Kidney (tissue), 22 donors: ENCODE measurements at places on chromosomes 3 and 15. TPM values are rescaled to one million over a fixed set of nuclear protein-coding genes. Genes with fewer than 3 reads are reported as not detected.

Gene CDC25A
- total RNA-seq: 0.88 TPM

Gene RBPMS2
- total RNA-seq: 8.2 TPM

Gene PTX3
- 2.7 TPM for total RNA-seq

Gene MRAS
- 106 TPM for total RNA-seq

GRCh38 chr3:45054196-45054857, 28.2 kb downstream of the CLEC3B start:
- no peak overlapping the region for H3K4me3 ChIP-seq
- H3K36me3 ChIP-seq: no peaks in the 10 kb centered on the region
- DNase-seq: no peak
- no peaks in the 10 kb centered on the region for H3K27me3 ChIP-seq
- H3K4me1 ChIP-seq: no peaks in the 10 kb centered on the region
- no peak overlapping the region for H3K27ac ChIP-seq

DNA sequence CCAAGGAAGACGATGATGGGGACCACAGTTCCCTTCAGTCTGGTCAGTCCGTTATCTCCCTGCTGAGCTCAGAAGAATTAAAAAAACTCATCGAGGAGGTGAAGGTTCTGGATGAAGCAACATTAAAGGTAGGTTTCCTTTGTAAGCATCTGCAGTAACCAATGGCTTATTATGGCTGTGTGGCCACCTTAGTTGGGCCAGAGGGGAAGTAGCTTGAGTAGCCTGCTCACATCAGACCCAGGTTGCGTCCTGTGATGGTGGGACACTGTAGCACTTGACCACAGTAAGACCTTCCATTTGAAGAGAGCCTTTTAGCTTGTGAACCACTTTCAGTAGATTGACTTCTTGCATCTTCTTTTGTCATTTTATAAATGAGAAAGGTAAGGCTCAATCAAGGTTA, 22.6 kb downstream of the STARD5 start:
- no peaks in the 10 kb centered on the region for H3K27me3 ChIP-seq
- DNase-seq: no peak
- no peaks in the 10 kb centered on the region for H3K4me1 ChIP-seq
- H3K4me3 ChIP-seq: no peak overlapping the region

DNA sequence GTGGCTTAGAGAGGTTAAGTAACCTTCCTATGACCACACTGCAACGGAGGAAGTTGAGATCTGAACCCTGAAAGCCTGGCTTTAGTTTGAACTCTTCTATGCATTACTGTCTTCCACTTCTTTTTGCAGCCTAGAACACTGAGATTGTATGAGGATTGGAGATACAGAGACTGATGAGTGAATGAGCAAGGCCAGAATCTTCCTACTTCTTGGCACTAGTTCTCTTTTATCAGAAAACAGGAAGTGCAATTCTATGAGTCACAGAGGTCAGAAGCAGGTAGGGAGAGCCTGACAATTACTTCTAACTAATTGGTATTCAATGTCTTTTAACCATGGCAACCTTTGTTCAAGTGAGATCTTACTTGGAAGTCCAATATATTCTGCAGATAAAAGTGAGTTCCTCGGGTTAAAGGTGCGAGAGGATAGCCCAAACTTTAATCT, 219.0 kb downstream of the SHQ1 start:
- H3K4me3 ChIP-seq: no peak overlapping the region
- no peak overlapping the region for H3K27ac ChIP-seq
- no peaks in the 10 kb centered on the region for H3K4me1 ChIP-seq
- H3K36me3 ChIP-seq: no peaks in the 10 kb centered on the region
- no peak for DNase-seq

GRCh38 chr15:93029836-93030429, 59.1 kb downstream of the RGMA start:
- no peak overlapping the region for H3K27ac ChIP-seq
- no peaks in the 10 kb centered on the region for H3K27me3 ChIP-seq
- H3K4me3 ChIP-seq: no peak overlapping the region

- H3K4me1 ChIP-seq: no peaks in the 10 kb centered on the region
- no peak overlapping the region for H3K27ac ChIP-seq
- DNase-seq: no peak
- H3K4me3 ChIP-seq: no peak overlapping the region
- no peaks in the 10 kb centered on the region for H3K27me3 ChIP-seq
- no peaks in the 10 kb centered on the region for H3K36me3 ChIP-seq
These were observed 29.3 kb upstream of the ABHD2 start for GRCh38 chr15:89058876-89059405.

DNA sequence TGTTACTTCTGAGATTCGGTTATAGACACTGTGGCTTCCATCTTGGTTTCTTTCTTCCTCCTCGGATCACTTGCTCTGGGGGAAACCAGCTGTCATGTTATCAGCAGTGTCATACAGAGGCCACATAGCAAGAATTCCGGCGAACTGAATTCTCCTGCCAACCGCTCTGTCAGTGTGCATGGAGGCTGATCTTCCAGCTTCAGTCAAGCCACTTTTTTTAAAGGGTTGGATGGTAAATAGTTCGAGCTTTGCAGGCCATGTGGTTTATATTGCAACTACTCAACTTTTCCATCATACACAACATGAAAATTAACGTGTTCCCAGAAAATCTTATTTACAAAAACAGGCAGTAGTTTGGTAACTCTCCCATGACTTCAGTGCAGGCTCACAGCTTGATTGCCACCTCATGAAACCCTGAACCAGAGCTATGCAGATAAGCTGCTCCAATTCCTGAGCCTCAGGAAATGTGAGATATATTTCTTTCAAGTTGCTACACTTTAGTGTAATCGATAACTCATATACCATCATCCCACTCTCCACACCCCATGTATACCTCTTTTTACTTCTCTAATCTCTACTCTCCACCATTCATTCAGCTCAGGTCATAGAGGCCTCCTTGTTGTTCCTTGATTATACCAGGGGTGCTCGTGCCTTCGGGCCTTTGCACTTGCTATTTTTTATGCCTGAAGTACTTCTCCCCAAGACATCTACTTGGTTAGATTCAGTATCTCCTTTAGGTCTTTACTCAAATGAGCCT, 7.2 kb downstream of the RPL22L1 start:
- peak; percentile 43 for DNase-seq
- H3K4me3 ChIP-seq: no peak overlapping the region
- no peaks in the 10 kb centered on the region for H3K4me1 ChIP-seq
- H3K27me3 ChIP-seq: no peaks in the 10 kb centered on the region
- H3K36me3 ChIP-seq: peaks cover 11% of the 10 kb centered on the region
- no peak overlapping the region for H3K27ac ChIP-seq

DNA sequence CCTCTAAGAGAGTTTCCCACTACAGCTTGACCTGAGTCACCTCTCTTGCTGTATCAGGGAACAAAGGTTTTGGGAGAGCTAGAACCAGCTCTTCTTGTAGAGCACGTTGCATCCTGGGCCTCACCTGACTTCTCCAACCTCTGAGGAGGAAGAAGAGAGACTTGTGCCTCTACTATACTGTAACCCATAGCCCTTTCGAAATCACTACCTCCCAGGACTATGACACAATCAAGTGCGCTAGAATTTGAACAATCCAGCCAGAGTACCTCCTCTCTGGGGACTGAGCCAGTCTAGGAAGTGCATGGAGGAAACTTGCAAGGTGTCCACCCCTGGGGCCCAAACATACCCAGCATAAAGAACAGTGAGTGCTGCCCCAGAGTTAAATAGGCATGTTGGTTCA, 192.8 kb upstream of the BHLHE40 start:
- DNase-seq: no peak
- H3K36me3 ChIP-seq: peaks cover 24% of the 10 kb centered on the region
- H3K27me3 ChIP-seq: no peaks in the 10 kb centered on the region
- no peaks in the 10 kb centered on the region for H3K4me1 ChIP-seq
- no peak overlapping the region for H3K4me3 ChIP-seq

GRCh38 chr3:3110749-3111361, 681 bp upstream of the IL5RA start:
- no peak overlapping the region for H3K27ac ChIP-seq
- DNase-seq: no peak
- no peaks in the 10 kb centered on the region for H3K4me1 ChIP-seq

DNA sequence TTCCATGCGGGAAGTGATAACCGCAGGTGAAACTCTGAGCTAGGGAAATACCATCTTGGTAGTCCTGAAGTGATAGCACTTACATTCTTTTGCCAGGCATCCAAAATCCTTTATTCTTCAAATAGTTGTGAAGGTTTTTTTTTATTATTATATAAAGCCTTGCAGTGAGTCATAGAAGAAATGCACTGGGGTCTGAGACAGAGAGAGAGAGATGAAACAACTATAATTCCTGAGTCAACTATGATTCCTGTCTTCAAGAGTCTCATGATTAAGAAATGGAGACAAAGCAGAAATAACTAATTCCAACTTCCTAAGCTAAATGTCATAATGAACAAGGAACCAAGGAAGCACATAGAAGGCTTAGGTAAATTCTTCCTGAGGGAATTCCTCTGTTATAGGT, 495.6 kb downstream of the LPP start:
- peaks cover 3% of the 10 kb centered on the region for H3K4me1 ChIP-seq
- H3K4me3 ChIP-seq: no peak overlapping the region
- no peak overlapping the region for H3K27ac ChIP-seq
- H3K27me3 ChIP-seq: no peaks in the 10 kb centered on the region
- no peaks in the 10 kb centered on the region for H3K36me3 ChIP-seq

DNA sequence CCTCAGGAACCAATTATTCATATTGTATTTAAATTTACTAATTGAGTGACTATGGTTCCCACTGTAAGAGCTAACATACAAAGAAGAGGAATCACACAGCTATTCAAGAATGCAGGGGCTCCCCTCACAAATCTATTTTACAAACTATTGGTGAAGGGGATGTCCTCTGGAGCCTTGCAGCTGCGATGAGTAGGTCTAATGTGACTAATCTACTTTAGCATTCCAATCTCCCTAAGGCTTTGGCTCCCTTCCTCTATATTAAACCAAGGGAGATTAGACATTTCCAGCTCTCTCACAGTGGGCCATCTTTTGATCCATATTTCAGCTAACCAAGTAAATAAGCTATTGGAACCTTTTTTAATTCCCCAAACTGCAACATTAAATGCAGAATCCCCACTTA, 514.2 kb upstream of the BCHE start:
- H3K27me3 ChIP-seq: no peaks in the 10 kb centered on the region
- no peaks in the 10 kb centered on the region for H3K4me1 ChIP-seq
- H3K36me3 ChIP-seq: no peaks in the 10 kb centered on the region
- DNase-seq: no peak
- no peak overlapping the region for H3K27ac ChIP-seq

DNA sequence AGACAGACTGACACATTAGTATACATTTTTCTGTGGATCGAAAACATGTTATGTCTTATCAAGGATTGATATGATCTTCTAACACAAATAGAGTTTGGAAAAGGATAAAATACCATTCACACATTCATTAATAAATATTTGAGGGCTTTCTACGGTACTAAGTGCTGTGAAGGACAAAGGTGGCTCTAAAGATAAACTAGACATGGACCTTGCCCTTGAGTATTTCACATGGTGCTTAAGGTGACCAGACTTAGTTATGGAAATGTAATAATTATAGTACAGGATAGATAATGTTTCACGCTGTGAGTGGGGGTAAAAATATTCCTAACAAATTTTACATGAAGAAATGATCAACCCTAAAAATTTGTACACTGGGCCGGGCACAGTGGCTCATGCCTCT, 3.8 kb upstream of the RAP2B start:
- DNase-seq: no peak
- H3K4me1 ChIP-seq: no peaks in the 10 kb centered on the region
- H3K4me3 ChIP-seq: no peak overlapping the region

DNA sequence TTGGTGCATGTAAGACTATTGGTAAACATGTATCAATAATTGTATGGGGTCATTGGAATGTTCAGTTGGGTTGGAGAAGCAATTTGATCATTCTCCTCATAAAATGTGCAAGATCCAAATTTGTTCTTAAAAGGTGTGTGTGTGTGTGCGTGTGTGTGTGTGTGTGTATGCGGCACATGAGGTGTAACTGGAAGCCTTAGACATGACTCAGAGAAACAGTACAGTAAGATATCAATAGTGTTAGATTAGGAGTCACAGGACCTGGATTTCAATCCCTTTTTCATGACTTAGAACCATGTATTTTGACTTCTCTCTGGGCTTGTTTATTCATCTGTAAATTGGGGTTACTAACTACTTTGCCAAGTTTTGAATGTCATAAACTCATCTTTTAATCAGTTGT, 38.3 kb downstream of the RSRC1 start:
- no peak overlapping the region for H3K4me3 ChIP-seq
- H3K27me3 ChIP-seq: no peaks in the 10 kb centered on the region
- H3K36me3 ChIP-seq: no peaks in the 10 kb centered on the region
- H3K27ac ChIP-seq: no peak overlapping the region
- no peaks in the 10 kb centered on the region for H3K4me1 ChIP-seq
